ENCODE measurements at places on chromosomes 3 and 15.

GRCh38 chr3:21229426-21230135 is 521.4 kb downstream of the ZNF385D start:
- DNase-seq: no peak

DNA sequence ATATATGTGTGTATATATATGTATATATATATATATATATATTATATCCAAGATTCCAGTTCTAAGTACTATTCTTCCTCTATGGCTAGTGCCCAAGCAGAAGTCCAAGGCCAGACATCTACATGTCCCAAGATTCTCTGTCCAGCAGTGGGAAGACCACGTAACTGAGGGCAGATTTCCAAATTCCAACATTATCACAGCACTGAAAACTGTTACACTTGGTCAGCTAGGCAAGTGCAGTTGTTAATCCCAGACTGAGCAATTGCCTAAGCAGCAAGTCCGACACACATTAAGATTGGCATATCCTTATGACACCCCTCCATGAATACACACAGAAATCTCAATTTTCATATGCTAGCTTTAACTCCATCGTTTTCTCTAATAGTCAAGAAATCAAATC is 1148.5 kb downstream of the IGSF11 start:
- no peak for DNase-seq

GRCh38 chr3:45887759-45888511 is 1.6 kb downstream of the CCR9 start:
- no peak for DNase-seq

GRCh38 chr3:170790647-170791046 is 79.3 kb downstream of the RPL22L1 start:
- DNase-seq: no peak

DNA sequence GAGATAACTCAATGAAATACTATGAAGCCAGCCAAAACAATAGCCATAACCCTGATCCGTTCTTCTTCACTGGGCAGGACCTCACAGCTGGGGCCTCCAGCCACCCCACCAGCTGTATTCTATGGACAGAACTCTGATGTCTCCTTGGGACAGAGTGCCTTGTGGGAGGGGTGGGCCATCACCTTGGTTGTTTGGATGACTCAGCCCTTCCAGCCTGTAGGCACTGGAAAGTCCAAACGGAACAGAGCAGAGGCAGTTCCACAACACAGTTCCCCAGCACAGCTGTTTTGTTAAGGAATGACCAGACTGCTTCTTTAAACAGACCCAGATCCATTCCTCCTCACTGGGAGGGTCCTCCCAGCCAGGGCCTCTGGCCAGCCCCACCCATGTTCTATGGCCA is 31.9 kb upstream of the ZBED2 start:
- no peak for DNase-seq

- DNase-seq: no peak
These were observed 4.1 kb downstream of the UBE2E1 start for GRCh38 chr3:23809840-23810342.

DNA sequence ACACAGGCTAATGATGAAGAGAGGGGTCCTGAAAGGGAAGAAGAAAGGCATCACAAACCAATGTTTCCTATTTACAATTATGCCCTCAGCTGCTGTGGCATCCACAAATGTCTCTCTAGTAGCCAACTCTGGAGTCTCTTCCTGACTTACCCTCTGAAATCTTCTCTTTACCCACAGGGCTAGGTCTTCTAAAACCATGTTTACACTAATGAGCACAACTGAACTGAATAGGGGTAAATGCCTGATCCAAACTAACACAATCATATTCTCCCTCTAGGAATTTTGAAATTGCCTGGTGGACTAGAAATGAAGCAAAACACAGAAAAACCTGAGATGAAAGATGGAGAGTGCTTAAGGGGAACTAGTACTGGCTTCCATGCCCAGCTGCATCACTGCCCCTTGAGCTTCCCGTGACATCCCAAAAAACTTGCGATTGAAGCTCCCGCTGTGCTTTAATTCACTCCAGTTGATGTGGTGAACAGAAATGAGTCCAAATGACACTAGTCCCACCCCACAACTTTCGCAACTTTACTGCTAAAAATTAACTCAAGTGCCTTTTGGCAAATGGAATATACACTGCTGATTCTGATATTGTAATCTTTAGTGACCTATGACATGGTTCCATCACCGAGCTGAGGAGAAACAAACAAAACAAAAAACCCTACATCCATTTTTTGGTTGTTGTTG is 32.8 kb downstream of the CFAP20DC start:
- peak; percentile 32 for DNase-seq

GRCh38 chr3:16820485-16820884 is 64.3 kb upstream of the PLCL2 start:
- no peak for DNase-seq

- peak; percentile 79 for DNase-seq
These were observed 154.1 kb downstream of the TJP1 start for GRCh38 chr15:29668120-29668602.

DNA sequence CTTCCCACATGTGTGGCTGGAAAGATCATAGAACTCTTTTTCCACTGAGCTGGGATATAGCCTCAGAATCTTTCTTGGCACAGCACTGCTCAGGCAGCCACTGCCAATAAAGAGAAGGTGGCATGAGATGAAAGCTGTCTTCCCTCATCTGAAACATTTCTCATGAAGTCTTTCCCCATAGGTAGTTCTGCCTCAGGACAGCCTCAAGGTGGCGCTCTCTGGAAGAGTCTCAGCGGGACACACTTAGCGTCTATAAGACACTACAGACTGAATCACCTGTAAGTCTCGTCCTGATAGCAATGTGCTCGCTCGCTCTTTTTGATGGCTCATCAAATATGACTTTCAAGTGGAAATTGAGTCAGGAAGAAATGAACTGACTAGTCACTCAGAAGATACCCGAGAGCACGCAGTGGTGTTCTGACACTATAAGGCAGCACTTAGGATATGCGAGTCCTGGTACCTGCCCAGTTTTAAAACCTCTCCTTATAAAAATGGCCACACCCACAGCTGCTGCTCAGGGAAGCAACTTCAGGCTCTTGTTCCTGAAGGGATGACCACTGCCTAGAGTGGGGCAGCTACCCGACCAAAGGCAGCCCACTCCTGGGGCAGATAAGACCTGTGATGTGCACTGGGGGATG is 269.5 kb downstream of the SUCLG2 start:
- DNase-seq: peak; percentile 28

- DNase-seq: no peak
These were observed 20.3 kb downstream of the CAND2 start for GRCh38 chr3:12816521-12817342.

DNA sequence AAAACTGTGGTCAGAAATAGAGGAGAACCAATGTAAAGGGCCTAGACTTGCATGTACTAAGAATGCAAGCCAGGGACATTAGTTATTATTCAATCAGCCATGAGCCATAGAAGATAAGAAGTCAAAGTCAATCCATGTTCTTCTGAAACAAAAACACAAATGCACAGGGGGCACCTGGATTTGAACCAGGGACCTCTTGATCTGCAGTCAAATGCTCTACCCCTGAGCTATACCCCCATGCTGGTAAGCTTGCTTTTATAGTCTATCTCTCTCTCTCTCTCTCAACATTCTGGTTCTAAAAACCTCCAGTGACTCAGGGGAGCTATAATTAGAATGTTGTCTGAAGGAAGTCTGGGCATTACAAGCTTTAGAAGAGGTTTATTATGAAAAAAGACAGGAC is 85.6 kb upstream of the ACP3 start:
- no peak for DNase-seq

GRCh38 chr15:100005715-100006114 is 272.5 kb upstream of the LYSMD4 start:
- DNase-seq: no peak

GRCh38 chr15:74626752-74627692 is 11.4 kb downstream of the CLK3 start:
- DNase-seq: no peak

DNA sequence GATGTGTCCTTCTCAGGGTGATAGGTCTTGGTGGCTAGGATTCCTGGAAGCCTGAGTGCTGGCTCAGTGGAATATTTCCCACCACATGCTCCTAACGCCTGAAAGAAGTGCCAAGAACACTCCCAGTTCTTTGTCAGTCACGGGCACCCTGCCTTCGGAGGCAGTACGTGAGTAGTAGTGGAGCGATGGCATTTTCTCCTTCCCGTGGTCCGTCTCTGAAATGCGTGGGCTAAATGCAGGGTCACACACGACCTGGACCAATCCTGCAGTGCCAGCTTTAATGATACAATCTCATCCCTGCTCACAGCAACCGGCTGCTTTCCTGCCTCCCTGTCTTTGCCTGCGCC is 14.5 kb downstream of the H1-8 start:
- DNase-seq: no peak

DNA sequence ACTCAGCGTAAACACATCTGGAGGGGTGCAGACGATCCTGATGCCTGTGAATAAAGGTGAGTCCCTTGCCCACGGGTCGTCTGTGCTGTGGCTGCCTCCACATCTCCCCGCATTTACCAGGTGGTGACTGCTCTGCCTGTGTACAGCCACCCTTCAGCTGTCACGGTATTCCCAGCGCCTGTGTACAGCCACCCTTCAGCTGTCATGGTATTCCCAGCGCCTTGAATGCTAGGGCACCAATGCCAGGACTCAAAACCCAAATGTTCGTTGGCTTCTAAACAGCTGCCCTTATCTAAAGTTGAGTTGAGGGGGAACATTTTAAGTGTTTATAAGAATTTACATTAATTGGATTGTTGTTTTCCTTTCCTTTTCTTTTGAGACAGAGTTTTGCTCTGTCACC is 27.4 kb downstream of the MAP6D1 start:
- no peak for DNase-seq

GRCh38 chr3:25427942-25428788 is at the start of gene RARB:
TSS of gene RARB (plus strand) at chr3:25428263. CDS start at chr3:25428732, 469 bp downstream.
- DNase-seq: peak; percentile 35

GRCh38 chr3:56980798-56981390 is 79.6 kb upstream of the SPATA12 start:
- no peak for DNase-seq

- DNase-seq: no peak
These were observed 23.9 kb upstream of the PLSCR2 start for GRCh38 chr3:146493221-146493620.

- no peak for DNase-seq
These were observed 179.8 kb upstream of the SLC2A2 start for GRCh38 chr3:171206283-171206682.

GRCh38 chr3:187005827-187006481 is 75.6 kb downstream of the ST6GAL1 start:
- no peak for DNase-seq

DNA sequence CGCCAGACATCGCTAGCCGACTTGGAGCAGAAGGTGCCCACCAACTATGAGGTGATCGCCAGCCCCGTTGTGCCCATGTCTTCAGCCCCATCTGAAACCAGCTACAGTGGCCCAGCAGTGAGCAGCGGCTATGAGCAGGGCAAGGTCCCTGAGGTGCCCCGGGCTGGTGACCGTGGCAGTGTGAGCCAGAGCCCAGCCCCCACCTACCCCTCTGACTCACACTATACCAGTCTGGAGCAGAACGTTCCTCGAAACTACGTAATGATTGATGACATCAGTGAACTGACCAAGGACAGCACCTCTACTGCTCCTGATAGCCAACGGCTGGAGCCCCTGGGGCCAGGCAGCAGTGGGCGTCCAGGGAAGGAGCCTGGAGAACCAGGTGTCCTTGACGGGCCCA is 12.9 kb upstream of the APEH start:
- no peak for DNase-seq

GRCh38 chr3:99565331-99565730 is 73.1 kb upstream of the COL8A1 start:
- DNase-seq: no peak

- no peak for DNase-seq
These were observed 39.8 kb downstream of the CGGBP1 start for GRCh38 chr3:88019024-88019423.
